Stimulated activated CD8-positive, alpha-beta memory T cell treated with anti-CD3 and anti-CD28 coated beads, Interleukin-7, amount 100 ng/mL, for 1 hour (primary cell): ENCODE measurements at places on chromosomes 16 and 17.

GRCh38 chr16:2226245-2226793 is 2.9 kb downstream of the E4F1 start:
- DNase-seq, result no peak

GRCh38 chr17:16418685-16419068 is 3.3 kb downstream of the TRPV2 start:
- no peak for DNase-seq

DNA sequence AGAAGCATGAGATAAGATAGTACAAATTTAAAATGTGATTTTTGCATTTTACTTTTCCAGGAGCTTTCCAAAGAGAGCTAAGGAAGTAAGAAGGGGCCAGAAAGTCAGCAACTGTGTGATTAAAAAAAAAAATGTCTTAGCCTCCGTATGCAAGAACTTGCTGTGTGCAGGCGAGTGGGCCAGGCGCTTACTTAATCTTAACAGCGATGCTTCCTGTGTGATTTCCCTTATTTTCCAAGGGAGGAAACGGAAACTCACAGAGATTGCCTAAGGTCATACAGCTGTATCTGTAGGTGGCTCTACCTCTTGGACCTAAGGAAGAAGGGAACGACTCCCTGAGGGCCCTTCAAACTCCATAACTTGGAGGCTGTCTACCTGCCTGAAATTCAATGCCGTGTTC is 11.1 kb downstream of the HS3ST3B1 start:
- DNase-seq, result no peak

- DNase-seq, result no peak
These were observed 260.1 kb downstream of the PARN start for GRCh38 chr16:14369734-14370598.
